ENCODE measurements at places on chromosomes 12 and 14.

DNA sequence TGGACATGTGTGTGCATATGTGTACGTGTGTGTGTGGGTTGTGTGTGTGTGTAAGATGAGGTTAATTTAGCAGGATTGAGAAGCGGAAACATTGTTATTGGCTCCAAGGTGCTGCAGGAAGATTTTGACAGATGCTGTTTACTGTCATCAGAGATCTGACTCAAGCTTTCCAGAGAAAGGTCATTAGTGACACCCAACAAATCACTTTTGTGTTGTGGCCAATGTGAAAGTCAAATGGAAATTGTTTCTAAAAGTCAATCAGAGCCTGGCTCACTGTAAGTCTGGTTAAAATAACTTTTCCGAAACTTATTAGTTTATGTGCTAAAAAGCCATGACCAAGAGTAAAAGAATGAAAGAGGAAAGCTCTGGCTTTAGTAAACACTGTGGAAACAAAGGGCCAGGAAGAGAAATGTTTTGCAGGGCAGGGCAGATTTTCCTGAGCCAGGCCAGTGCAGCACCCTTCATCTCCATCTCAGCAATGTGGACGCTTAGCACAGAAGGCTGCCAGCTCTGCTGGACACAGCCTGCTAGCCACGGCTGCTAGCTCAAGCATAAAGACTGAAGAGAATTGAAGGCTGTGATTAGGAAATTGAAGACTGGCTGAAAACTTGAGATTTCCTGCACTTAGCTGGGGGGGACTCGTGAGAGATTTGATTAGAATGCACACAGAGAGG is 235.8 kb downstream of the NEDD1 start:
- no peak for DNase-seq

- no peak for DNase-seq
Measured at GRCh38 chr14:44170101-44170500, 337.0 kb downstream of the FSCB start.

- DNase-seq = no peak
Measured at GRCh38 chr14:87432698-87433097, 560.3 kb downstream of the GALC start.

GRCh38 chr12:113174461-113175384 is 10.6 kb downstream of the DDX54 start:
- DNase-seq = peak; percentile 69

DNA sequence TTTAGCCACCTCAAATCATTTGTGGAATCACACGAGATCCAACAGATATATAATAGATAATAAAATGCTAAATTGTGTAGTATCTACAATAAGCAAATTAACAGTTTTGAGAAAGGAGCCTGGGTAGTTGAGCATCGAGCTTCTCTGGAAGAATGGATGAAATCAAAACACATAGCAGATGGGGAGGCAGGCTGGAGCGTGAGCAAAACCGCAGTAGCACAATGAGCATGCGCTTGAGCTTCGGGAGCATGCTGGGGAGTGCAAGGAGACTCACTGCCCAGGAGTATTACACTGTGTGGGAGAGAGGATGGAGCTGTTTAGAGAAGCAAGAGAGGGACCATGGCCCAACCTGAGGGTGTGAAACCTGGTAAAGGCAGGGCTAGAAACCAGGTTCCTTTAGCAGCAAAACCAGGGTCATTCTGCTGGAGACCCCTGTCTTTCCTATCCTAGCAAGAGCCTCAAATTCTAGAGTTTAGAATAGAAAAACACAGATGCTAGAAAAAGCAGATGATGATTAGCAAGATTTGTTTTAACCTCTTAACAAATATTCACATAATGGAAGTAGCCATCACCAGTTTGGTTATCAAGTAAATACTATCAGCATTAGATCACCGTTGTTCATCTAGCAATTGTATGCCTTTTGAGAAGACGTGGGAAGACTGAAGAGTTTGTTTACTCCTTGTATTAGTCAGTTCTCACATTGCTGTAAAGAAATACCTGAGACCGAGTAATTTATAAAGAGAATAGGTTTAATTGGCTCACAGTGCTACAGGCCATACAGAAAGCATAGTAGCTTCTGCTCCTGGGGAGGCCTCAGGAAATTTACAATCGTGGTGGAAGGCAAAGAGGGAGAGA is 484.8 kb downstream of the EGLN3 start:
- DNase-seq = no peak

- no peak for DNase-seq
Measured at GRCh38 chr14:89351516-89352404, 65.3 kb downstream of the FOXN3 start.

- no peak for DNase-seq
Measured at GRCh38 chr12:94973221-94973620, 30.3 kb downstream of the NDUFA12 start.

DNA sequence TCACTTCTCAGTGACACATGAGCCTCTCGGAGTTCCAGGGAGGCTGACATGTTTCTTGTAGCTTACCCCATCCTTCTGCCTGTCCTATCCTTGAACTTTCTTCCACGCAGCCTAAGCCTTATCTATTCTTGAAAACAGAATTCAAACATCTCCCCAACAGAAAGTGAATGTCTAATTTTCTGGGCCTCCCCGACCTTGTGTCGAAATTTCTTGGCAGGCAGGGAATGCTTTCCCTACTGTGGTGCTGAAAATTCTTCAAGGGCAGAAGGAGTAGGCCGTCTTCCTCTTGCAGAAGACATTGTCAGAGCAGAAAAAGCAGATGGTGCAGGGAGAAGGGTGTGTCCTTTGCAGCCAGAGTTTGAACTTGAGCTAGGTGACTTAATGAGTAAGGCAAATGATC is 63.0 kb upstream of the TCL1B start:
- DNase-seq = no peak

DNA sequence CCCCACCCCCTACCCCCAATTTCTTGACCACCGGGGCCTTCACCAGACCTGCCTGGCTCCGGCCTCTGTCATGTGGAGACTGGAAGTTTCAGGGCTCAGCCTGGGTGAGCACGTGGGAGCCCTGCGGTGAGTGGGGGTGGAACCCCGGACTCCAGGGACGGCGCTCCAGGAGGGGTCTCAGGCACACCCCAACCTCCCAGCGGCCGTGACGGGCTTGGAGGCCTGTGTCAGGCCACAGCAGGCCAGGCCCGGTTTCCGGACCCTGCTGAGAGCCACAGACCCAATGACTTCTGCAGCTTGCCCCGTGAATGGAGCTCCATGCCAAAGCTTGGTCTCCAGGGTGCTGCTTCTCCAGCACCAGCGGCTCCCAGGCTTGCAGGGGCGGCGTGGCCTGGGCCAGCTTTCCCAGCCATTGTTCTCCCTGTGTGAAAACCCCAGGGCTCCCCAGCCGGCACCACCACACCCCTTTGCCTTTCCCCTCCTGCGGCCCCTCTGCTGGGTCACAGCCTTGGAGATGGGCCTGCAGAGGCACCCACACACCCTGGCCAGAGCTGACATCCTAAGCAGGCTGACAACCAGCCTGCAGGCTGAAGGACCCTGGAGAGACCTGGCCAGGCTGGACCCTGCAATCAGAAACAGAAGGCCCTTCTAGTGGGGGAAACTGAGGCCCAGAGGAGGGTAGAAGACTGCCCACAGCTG is 186.2 kb upstream of the C14orf180 start:
- no peak for DNase-seq

- no peak for DNase-seq
Measured at GRCh38 chr12:128940974-128941373, 87.7 kb downstream of the GLT1D1 start.

DNA sequence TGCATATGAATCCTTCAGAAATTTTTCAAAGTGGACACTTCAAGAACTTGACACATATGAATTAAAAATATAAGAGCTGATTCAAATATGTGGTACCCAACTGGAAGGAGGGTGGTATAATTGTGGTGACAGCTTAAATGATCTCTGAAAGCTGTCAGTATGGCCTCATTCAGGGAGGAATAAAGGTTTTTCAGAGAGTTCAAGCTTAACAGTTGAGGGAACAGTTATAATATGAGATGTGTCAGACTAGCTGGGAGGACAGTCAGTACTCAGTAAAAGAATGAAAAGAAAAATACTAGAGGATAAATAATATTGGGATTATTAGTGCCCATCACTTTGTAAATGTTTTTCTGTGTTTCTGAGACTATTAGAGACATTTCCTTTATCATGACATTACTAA is 277.5 kb downstream of the RASSF9 start:
- no peak for DNase-seq

GRCh38 chr12:109461846-109462756 is 15.0 kb downstream of the KCTD10 start:
- no peak for DNase-seq

GRCh38 chr14:45990252-45990651 is 661.3 kb downstream of the RPL10L start:
- no peak for DNase-seq

DNA sequence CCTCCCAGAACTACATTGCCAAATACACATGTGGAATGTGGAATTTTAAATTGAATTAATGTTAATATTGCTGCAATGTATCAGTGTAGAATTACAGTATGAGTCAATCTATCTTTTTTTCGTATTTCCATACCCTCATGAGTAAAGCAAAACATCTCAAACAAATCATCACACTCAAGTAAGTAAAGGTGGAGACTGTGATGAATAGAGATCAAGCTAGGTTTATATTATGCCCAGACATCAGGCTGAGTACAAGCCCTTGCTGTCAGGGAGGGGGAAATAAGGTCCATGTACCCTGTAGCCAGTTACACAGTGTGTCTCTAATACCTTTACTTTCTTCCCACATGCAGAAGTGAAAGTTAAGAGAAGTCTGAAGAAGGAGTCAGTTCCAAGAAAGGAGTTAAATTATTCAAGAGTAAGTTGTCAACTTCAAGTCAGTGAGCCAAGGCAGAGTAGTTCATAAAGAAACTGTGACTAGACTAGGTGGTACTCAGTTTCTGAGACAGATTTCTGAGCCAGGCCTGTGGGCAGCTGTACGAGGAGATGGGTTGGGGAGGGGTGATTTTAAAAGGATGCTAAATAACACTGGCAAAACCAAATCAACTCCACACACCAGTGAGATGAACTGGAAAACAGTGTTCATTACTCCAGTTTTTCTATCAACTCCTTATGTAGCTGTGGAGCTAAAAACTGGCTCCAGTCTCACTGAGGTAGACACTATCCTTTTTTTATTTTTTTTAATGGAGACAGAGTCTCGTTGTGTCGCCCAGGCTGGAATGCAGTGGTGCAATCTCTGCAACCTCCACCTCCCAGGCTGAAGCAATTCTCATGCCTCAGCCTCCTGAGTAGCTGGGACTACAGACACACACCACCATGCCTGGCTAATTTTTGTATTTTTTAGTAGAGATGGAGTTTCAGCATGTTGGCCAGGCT is 23.8 kb upstream of the STK38L start:
- DNase-seq = no peak

DNA sequence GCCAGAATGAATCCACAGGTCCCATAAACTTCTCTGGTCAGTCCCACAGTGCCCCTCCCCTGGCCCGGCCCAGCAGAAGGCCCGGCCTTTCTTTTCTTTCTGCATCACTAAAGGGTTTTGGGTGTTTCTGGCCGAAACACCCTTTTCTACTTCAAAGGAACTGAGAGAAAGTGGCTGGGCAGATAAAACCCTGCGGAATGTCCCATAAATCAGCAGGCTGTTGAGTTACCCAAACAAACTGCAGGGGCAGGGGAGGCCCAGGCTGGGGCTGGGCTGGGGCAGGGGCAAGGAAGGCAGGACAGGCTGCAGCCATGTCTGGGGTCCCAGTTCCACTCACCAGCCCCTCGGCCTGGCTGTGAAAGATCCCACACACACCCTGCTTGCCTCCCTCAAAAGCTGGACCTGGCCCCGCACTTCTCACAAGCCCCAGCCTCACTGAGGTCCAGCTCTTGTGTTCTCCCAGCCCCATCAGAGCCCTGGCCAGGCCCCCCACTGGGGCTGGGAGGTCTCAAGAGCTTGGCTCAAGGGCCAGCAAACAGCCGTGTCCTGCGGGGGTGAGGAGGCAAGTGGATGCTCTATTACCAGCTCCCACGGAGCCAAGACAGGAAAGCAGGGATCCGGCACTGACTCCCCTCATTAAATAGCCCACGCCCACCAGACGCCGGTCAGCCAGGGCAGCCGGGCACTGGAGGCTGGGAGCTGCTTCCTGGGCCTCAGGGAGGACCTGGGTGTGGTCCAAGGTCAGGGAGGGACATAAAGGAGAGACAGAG is 41.9 kb downstream of the CCNK start:
- DNase-seq = no peak

DNA sequence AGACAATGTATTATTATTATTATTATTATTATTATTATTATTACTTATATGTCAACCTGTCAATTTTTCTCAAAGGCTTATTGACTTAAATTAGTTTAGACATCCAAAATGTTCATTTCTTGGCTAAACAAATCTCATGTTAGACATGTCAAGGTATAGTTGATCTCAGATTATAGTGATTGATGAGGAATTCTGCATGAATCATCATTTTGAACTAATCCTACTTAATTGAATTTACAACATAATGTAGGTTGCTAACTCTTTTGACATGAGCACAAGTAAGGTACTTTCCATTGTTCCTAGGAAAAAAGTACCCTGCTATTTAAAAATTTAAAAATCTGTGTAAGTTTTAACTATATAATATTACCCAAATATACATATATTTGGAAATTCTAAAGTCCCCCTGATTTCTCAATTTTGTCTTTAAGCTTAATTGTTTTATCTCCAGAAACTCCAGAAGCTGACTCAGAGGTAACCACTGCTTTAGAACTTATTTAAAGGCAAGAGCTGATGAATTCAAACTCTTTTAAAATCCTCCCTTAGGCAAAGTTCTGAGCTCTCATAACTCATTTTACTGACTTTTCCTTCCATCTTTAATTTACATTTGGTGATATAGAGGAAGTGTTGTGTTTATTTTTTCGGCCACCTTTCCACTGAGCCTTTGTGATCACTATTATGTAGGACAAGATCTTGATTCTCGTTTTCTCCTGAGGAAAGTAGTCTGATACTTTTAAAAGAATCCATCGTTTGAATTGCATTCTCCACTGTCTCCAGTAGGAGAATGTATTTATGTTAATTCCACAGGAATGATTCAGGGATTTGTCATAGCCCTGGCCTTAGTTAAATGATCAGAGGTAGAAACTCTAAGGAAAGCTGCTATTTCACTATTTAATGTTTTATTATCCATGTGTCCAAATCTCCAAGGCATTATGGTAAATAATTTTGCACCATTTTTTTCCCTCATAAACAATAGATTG is 1304.5 kb downstream of the AACS start:
- no peak for DNase-seq

GRCh38 chr14:55354500-55354899 is 57.1 kb downstream of the ATG14 start:
- peak; percentile 28 for DNase-seq

DNA sequence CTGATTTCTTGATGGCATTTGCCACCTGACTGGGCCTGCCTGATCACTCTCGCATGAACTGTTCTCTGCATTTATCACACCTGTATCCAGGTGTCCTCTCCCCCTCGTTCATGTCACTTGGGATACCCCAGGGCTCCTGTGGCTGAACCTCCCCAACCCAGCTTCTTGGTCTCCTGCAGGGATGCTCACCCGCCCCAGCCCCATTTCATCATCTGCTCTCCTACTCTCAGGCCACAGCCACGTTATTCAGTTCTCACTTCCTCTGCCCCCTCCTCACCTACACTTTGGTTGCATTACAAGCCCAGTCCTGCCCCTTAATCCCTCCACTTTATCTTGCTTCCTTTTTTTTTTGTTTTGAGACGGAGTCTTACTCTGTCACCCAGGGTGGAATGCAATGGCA is 35.5 kb downstream of the TMBIM6 start:
- no peak for DNase-seq

- DNase-seq = no peak
Measured at GRCh38 chr12:97745406-97746101, 282.9 kb downstream of the RMST start.

All from stimulated activated CD4-positive, alpha-beta T cell treated with anti-CD3 and anti-CD28 coated beads, Interleukin-15, amount 100 ng/mL, for 1 hour (primary cell).